Panc1 (cell line): ENCODE measurements at places on chromosomes 3 and 15.

DNA sequence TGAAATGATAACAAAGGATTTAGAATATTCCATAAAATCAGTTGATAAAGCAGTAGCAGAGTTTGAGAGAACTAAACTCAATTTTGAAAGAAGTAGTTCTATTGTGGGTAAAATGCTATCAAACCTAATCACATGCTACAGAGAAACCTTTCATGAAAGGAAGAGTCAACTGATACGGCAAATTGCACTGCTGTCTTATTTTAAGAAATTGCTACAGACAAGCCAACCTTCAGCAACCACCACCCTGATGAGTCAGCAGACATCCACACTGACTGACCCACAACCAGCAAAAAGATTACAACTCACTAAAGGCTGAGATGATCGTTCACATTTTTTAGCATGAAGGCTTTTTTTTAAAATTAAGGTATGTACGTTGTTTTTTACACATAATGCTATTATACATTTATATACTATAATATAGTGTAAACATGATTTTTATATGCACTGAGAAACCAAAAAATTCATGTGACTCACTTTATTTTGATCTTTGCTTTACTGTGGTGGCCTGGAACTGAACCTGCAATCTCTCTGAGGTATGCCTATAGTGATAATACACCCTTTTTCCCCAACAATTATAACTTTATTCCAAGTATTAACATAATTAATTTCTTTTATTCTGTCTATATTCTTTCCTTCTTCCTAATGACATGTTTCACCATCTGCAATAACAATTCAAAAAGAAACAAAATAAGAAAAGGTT, 109.9 kb downstream of the TBC1D5 start:
- no peak for DNase-seq

- no peak for DNase-seq
Measured at GRCh38 chr3:42702066-42702951, at the start of gene HHATL. HHATL (minus strand) TSS chr3:42702798; CDS start chr3:42700826, 1,972 bp downstream.

DNA sequence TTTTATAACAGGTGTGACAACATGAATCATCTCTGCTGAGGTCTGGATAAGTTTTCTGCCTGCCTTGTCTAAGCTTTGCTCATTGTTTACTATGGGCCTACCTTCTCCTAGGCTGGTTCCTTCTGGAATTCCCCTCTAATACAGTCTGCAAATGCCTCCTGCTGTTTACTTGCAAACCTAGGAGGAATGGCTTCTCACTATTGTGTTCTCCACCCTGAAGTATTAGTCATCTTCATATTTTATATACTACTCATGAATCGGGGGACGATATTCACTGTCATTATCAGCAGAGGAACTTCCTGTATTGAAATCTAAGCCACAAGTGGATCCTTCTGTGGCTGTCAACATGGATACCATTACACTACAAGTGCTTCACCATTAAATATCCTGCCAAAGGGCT, 154.8 kb downstream of the PLCL2 start:
- DNase-seq: peak; percentile 81

GRCh38 chr3:16134173-16134928, 40.1 kb upstream of the GALNT15 start:
- DNase-seq: no peak

- no peak for DNase-seq
Measured at GRCh38 chr3:43018246-43018645, 39.1 kb downstream of the GASK1A start.
